Fibroblast of skin of right biceps (primary cell): ENCODE measurements at places on chromosomes 2 and 18.

DNA sequence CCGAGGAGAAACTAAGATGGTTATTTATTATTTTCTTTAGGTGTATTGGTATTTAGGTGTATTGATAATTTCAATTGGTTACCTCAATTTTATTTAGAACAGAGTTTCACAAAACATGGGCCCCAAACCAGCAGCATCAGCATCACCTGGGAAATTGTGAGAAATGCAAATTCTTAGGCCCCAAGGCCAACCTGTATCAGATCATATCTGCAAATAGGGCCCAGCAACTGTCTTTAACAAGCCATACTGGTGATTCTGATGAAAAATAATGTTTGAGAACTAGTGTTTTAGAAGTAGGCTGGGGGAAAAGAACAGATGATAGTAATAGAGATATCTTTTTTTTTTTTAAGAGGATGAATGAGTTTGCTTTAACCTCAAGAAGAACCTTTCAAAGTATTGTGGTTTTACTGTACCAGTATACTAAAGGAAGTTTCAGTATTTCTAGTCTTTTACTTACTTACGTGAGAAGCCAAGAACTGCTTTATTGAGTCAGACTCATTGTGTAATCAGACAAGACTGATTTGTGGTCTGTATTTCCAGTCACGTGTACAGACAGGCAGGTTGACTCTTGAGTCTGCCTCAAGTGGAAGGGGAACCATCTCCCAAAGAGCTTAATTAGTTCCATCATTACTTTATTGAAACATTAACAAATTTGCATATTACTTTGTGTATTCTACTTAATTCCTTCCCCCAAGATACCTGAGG lies 60.4 kb upstream of the GAREM1 start:
- peak; percentile 19 for DNase-seq

- no peak for DNase-seq
Measured at GRCh38 chr2:207296265-207296948, 130.7 kb upstream of the KLF7 start.

GRCh38 chr2:104861351-104862057 lies 7.6 kb downstream of the POU3F3 start:
- DNase-seq, result no peak

DNA sequence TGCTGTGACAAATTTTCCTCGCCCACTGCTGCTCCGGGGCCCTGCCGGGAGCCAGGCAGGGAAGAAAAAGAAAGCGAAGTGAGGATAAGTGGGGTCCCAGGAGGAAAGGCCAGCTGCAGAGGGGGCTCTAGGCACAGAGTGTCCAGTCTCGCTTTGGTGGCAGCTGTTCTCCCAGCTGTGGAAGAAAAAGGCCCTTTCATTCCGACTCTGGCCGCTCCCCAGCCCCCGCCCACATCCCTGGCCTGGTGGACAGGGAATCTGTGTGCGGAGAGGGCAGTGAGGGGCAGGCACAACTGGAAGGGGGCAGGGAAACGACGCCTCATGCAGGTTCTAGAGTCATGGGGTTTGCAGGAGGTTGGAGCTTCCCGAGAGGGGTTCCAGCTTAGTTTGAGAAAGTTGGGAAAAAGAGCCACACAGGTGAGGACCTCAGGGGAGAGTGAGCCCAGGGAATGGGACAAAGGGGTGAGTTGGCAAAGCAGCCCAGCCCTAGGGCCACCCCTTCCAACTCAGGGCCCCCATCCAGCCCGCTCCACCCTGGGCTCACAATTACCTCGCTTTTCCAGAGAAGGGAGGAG lies 1.8 kb downstream of the RTKN start:
- peak; percentile 20 for DNase-seq

GRCh38 chr2:191302459-191303139 lies 57.4 kb downstream of the MYO1B start:
- no peak for DNase-seq
